ENCODE measurements at places on chromosomes 4 and X.

DNA sequence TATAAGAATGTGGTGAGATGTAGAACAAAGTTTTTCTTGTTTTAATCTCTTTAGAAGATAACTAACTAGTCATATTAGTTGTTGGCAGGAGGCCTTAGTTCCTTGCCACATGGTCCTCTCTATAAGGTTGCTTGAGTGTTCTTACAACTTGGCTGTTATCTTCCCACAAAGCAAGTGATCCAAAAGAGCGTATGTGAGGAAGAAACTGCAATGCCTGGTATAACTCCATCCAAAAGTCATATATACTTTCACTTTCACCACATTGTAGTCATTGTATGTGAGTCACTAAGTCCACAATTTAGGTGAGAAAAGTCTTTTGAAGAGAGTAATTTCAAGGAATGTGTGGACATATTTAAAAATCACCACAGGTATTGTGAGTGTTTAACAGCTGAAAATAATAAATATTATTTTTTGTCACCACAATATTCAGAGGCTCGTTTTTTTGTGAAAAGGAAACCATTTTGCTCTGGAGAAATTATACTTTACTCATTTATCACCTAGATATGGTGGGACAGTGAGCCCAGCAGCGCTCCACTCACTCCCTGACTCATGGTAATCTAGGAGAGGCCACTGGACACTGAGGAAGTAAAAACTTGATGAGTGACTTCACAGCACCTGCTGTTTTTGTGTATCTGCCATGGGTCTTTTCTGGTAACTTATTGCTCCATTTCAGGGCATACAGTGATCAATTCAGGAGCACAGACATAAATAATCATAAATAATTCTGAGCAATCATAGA, 369.4 kb upstream of the NDST3 start:
- DNase-seq = no peak

- no peak for DNase-seq
Observed at GRCh38 chrX:130245441-130245840, 23.3 kb downstream of the ZNF280C start.

DNA sequence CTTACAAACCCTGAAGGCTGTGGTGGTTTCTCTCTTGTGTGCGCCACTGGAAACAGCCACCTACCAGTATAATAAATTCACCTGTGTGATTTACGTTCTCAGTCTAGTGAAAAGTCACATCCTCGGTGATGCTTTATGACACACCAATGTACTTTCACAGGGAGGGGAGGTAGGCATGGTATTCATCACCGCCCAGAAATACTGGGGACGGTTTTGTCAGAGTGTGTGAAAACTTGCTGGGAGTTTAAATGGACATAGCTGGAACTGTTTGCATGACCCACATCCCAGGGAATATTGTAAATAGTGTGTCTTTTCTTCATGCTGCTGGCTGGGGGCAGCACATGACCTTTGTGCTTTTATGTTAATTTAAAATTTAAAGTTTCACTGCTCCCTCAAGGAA, 421.8 kb downstream of the MAPK10 start:
- DNase-seq = no peak

DNA sequence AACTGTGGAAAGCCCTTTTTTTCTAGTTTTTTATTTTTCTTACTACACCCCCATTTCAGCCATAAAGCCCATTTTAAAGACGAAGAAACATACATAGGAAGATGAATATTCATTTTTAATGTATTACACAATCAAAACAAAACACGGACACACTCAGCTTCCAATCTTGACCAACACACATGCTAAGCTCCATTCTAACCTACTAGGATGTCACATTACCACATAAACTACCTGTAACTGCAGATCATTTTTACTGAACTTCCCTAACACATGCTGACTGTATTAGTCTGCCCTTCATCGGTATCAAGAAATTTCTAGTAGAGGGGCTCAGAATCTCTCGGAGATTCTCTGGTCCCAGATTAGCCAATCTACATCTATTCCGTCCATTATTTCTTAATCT, 1.8 kb downstream of the CCNI start:
- DNase-seq = no peak

- DNase-seq = no peak
Observed at GRCh38 chrX:145694048-145694447, 123.6 kb upstream of the SLITRK2 start.

GRCh38 chr4:76002176-76002575, 5.1 kb downstream of the CXCL9 start:
- no peak for DNase-seq

DNA sequence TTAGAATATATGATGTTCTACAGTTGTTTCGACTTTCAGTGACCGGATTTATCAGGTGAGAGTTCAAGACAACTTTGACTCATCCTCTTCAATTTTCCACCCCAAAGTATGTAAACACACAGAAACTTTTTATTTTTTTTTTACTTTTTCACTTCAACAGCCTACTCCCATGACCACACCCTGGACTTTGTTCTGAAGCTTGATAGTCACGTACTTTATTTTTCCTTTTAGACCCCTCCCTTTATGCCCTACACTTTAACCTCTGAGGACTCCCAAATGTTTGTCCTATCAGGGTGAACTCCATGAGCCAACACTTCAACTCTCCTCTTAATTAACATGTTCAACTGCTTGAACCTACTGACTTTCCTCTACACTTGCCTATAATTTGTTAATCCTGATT, 2.5 kb upstream of the DDX60 start:
- no peak for DNase-seq

DNA sequence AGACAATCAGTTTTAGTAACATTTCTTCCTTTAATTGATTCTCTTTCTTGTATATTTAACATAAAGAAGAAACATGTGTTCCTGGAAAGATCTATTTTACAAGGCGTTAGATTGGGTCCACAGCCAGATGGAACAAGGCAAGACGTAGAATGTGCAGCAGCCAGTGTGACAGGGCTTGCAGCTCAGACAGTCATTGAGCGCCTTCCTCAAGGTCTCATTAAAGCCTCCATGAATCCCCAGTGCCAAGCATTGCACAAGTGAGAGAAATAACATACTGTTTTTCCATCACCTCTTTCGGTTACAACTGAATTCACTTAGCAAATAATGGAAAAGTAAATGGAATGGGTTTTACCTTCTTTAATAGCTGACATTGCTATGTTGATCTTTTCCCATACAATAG, 292.5 kb downstream of the USP46 start:
- DNase-seq = no peak

- DNase-seq = no peak
Observed at GRCh38 chr4:41156574-41156973, 57.8 kb downstream of the APBB2 start.

DNA sequence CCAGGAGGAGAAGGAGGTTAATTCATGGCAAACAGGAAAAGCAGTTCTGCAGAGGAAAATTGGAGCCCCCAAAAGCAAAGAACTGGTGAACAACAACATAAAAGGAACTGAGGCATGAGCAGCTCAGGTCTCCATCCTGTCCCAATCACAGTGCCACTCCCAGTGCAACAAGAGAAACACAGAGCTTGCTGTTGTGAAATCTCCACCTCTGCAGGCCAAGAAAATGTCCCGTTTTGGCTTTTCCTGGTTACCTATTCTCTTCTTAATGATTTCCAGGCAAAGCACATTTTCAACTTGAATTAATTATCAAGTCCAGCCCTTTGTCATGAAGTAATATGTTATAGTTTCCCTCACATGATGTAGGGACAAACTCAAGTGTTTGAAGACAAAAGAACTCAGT, 778 bp downstream of the C1QTNF7 start:
- DNase-seq = no peak

DNA sequence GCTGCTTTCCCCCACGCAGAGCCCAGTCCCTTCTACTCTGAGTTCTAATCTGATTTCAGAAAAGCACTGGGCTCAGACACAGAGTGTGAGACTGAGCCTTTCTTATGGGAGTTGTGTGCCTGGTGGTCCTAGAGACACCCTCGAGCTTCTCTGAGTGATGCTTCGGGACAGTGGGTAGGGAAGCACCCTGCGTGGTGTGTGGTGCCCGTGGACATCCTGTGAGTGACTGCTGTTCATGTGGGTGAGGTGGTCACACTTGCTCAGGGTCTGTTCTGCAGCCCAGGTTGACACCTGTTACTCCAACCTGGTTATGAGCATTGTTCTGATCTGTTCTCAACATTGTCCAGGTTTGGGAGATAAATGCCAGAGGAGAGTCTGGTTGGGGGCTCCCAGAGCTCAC, 6.1 kb downstream of the GPR78 start:
- no peak for DNase-seq

DNA sequence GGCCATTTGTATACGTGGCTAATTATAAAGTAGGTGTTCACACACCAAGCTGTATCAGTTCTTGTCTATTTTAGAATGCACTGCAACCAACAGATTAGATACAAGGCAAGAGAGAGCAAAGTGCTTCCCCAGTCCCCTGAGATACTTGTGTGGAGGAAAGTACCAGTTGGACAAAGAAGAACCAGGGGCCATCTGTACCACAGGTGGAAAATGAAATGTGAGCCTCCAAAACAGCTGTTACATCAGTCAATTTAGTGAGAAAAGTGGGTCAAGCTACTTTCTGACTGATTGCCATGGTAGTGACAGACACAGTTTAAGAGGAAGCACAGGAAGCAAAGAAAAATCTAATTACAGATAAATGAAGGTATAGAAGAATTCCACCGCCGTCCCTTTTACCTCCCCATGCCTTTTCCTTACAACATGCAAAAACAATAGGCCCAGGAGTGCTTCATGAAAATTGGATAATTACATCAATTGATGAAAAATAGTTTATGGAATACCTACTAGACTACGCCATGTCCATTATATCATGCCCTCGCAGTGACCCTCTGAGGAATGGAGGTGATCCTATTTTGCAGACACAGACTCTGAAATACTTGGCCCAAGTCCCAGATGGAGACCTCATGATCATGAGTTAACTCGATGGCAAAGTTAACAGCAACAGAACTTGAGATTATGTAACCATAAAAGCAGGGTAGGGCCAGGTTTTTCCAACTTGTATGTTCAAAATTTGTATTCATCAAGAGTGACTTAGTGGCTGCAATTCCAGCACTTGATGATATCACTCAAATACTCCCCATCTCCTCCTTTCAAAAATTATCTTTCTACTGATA, 15.8 kb downstream of the SMPX start:
- no peak for DNase-seq

DNA sequence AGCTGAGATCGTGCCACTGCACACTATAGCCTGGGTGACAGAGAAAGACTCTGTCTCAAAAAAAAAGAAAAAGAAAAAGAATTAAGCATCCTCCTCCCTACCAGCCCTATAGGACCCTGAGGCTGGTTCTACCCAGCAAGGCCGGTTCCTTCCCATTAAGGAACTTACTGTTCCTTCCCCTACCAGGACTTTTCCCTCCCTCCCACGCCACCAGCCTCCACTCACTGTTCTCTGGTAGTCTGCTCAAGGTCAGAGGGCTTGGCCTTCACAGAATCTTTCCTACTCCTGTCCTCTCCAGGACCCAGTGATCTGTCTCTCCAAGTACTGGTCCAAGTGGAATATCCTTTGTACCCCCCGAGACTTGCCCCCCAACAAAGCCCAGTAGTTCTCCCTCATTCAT, 1.4 kb downstream of the GRIPAP1 start:
- DNase-seq = no peak

GRCh38 chr4:59597536-59598329, 1602.4 kb upstream of the ADGRL3 start:
- DNase-seq = peak; percentile 37

DNA sequence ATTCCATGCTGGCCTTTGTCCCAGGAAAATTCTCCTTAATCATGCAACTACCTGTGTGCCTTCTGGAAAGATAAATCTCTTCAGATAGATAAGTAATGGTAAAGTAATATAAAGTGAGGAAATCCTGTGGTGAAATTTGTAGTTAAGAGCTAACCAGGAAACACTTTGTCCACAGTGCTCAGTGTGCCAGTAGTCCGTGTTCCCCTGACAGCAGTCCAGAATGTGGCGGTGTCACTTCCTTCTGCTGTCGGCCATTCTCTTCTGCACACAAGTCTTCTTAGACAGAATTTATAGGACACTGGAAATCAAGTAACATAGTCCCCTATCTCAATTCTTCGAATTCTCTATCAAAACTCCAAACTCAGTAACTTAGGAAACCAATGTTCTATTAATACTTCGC, 5.7 kb upstream of the CXXC4 start:
- no peak for DNase-seq

DNA sequence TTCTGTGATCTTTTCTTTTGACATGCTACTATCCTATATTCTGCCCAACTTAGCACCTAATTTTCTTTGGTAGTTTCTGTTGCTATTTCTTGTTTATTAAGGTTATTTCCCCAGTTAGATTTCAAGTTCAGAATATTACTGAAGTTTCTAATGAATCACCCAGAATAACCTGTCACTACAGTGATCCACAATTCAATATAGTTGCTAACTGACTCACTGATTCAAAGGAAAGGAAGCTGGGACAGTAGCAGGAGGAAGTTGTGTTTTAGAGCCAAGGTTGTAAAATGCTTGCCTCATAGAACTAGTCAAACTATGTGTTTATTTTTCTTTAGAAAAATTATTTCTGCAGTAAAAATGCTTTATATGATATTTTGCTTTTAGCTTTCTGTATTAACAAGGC, 37.4 kb downstream of the PAK3 start:
- no peak for DNase-seq

DNA sequence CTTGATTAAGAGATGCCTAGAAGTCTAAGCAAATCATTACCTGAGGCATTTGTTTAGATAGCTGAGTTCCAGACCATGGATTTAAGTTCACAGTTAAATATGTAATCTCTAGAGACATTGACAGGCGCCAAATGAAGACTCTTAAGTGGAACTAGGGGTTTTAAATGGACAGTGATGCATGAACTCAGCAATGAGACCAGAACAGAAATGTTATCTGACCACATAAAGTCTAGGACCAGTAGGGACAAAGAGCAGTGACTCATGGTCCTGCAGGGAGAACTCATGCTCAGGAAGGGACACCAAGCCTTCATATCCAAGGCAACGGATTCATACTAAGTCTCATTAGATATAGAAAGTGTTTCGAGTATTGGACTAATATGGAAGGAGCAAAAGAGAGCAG, 152.3 kb downstream of the PPARGC1A start:
- DNase-seq = no peak

DNA sequence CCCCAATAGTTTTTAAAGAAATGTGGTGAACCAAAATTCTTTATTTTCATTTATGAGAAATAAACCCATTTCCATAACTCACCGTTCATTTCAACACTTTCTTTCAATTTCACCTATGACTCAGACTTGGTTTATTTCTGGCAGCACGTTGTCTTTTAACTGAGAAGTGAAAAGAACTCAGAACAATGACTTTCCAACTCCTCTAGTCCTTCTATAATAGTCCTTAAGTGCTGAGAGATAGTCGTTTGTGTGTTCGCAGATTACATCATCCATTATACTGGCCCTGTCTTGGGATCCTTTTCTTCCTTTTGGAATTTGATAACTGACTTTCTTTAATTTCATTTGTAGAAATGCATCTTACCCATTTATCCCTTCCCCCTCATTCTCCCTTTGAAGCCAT, 113.6 kb downstream of the GLUD2 start:
- DNase-seq = no peak

GRCh38 chr4:53618321-53618720, 27.0 kb upstream of the LNX1 start:
- DNase-seq = no peak

DNA sequence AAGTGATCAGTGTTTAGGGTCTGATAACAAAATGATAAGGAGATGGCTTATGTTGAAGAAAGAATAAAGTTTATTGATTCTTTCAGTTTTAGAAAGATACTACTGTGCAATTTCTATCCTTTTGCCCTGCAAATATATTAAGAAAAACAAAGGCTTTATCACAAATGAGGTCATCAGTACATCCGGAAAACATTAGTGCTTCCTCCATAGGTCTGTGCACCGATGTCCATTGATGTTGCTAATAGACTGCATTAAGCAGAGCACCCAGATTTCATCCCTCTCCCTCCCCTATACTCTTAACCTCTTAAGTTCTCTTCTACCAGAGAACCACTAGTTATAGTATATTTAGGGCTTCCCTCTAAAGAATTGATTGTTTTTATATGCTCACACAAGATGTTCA, 53.7 kb upstream of the HHIP start:
- DNase-seq = no peak

Measured in nucleus accumbens (tissue), 56 donors.